ENCODE measurements at places on chromosomes 3 and 15.

DNA sequence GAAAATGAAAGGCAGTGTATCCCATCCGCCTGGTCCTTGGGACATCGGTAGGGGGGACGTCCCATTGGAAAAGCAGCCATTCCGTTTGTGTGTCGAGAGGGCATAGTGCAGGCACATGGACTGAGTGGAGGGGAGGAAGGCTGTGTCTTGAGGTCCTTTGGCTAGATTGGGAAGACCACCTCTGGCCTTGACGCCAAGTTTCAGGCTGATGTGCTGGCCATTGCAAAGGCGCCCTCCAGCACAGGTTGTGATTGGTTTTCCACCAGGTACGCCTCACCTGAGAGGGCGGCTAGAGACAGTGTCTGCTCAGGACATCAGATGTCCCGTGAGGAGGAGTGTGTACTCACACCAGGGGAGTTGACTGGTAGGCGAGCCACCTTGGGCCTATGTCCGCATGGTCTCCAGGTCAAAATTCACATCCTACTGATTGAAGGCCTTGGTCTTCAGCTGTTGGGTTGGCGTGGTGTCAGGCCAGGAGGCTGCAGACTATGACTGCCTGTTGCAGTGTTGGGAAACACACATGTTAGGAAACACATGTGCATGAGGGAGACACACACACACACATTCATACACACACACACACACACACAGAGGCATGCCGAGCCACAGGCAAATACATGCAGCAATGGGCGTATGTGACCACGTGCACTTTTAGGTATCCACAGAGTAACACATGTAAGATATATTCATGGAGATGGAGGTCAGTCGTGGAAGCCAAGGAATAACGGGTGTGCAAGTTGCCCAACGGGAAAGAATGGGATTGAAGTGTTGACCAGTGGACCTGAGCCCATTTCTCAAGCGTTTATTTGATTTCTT lies 98.4 kb downstream of the SNRPN start:
- no peak for DNase-seq

GRCh38 chr3:177451864-177452830 lies 254.9 kb upstream of the TBL1XR1 start:
- no peak for DNase-seq

GRCh38 chr15:42724276-42724675 lies 12.7 kb downstream of the CDAN1 start:
- DNase-seq: no peak

DNA sequence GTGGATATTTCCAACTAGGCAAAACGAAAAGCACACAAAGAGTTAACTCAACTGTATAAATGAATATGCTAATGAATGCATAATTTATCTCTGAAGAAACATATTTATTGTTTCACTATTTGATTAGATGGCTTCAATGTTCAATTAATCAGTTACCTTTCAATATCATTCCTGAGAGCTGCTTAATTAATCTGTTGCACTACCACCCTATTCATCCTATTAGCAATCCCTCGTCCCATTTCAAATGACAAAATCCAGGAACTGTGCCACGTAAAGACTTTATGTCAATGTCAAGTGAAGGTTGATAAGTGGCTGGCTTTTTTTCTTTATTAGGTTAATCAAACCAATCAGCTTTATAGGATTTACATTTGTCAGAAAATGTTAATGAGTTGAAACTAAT lies 82.7 kb downstream of the ALCAM start:
- DNase-seq: no peak

GRCh38 chr15:49989498-49989897 lies 129.5 kb downstream of the ATP8B4 start:
- no peak for DNase-seq

DNA sequence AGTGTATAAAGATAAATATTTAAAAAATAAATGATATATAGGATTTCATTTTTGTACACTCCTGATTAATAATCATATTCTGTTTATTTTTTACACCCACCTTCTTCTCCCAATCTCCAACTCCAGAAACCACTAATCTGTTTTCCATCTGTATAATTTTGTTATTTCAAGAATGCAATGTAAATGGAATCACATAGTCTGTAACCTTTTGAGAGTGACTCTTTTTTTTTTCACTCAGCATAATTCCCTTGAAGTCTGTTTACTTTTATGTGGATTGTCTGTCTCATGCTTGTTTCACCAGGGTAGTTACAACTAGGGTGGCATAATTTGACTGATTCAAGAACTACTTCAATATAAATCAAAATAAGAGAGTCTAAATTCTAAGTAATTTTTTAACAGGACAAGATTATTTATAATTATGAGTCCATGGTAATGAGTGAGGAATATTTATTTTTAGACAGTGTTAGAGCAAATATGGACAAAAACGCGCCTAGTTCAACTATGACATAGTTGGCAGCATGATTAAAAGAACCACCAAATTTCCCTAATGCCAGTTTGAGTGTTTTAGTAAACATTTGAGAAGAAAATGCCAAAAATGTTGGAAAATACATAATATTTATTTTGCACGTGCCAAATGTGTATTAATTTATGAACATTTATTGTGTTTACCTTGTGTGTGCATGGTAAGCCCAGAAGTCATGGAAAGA lies 19.4 kb upstream of the MFSD1 start:
- no peak for DNase-seq

DNA sequence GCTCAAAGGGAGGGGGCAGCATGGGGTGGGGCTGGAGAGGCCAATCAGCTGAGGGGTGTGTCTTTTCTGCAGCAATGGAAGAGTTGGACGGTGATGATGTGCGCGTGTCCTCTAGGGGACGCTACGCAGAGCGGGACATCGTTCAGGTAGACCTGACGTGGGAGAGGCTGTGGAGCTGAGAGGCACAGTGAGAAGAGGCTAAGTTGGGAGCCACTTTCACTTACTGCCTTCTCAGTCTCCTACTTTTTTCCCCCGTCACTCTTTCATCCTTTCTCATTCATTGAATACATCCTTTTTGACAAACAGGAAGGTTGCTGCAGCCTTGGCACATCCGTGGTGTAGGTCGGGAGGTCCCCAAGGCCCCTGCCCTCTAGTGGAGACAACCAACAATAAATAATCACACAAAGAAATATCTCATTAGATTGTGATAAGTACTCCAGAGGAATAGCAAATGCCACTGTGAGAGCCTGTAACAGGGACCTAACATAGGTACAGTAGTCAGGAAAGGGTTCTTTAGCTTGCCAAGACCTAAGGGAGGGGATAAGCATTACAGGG lies 4.4 kb upstream of the BRPF1 start:
- DNase-seq: peak; percentile 61

DNA sequence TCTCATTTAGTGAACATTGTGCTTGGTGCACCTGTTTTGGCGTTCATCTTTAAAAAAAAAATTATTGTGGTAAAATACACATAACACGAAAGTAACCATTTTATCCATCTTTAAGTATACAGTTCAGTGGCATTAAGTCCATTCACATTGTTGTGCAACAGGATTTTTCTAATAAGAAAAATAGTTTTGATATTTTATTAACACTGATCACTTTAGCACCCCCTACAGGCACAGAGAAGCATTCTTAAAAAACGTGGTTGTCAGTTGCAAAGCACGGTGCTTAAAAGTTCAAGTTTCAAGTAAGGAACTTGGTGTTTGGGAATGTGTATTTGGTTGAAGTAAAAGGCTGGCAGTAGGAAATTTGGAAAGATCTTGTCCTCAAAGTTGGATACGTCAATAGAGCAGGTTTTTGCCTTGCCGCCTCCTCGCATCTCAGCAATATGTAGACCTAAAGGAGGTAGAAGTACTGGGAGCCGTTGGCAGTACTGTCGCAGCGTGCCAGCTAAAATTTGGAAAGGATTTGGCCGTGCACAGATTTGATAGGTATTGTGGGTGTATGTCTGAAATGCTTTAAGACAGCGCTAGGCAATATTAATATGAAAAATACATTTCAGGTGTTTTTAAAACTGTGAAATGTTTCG lies 110.4 kb downstream of the LRRC28 start:
- DNase-seq: no peak
